Psoas muscle (tissue), 8 donors: ENCODE measurements at places on chromosomes 13 and 19.

- DNase-seq, result no peak
Measured at GRCh38 chr13:98909016-98909415, 68.8 kb downstream of the DOCK9 start.

DNA sequence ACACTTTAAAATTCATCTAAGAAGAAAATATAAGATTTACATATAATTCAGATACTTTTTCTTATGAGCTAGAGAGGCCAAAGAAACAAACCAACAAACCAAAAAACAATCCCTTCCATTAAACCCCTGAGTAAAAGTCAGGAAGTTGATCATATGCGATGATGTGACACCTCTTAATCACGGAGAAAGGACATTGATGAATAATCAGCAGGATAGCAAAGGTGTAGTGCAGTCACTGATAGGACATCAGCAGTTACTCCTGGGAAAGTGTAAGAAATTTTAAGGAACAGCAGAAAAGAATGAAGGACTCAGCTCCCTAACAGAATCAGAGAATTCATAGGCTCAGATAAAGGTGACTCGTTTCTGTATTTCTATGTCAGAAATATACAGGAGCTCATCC is 202.4 kb upstream of the EDNRB start:
- no peak for DNase-seq

DNA sequence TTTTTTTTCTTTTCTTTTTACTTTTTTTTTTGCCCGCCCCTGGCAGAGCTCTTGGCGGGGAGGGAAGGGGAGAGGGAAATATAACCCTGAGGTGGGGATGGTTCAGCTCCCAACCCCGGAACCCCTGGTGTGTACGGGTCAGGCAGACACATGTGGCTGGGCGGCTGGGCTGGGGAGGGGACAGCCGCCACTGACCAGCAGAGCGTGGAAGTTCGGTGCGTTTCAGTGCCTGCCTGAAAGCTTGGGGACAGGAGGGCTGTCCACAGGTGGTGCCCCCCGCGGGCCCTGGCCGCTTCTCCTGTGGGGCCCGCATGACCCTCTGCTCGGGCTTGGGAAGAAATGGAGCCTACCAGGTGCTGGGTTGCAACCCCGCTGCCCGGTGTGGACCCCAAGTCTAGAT is 5.2 kb upstream of the MYDGF start:
- no peak for DNase-seq

DNA sequence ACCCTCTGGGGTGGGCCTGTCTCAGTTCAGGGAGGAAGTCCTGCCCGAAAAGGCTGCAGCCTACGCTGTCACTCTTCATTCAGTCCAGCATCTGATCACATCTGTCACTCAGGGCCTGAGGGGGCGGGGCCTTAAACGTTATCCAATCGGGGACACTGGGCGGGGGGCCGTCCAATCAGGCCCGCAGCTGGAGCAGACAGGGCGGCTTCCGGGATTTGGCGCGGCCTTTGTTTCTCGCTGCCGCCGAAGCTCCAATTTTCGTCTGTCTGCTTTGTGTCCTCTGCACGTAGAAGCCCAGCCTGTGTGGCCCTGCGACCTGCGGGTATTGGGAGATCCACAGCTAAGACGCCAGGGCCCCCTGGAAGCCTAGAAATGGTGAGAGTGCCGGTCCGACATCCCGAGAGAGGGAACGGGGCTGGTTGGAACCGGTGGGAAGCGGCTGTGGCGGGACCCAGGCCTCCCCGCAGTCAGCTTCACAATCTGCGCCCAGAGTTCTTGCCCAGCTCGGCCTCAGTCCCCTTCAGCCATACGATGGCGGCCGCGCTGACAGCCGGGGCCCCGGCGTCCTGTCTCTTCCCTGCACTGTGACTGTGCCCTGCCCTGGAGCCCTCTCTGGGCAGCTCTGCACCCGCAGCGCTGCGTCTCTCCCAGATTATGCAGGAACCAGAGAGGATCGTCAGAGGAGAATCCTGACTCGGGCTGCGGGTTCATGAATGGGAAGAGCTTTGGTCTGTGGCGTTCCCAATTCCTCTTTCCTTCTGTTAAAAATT is at the start of gene ZNF730:
ZNF730 (plus strand) TSS at position 224 of the 770 bp plus-strand sequence; CDS start at position 373, 149 bp downstream.
- DNase-seq, result peak; percentile 71

DNA sequence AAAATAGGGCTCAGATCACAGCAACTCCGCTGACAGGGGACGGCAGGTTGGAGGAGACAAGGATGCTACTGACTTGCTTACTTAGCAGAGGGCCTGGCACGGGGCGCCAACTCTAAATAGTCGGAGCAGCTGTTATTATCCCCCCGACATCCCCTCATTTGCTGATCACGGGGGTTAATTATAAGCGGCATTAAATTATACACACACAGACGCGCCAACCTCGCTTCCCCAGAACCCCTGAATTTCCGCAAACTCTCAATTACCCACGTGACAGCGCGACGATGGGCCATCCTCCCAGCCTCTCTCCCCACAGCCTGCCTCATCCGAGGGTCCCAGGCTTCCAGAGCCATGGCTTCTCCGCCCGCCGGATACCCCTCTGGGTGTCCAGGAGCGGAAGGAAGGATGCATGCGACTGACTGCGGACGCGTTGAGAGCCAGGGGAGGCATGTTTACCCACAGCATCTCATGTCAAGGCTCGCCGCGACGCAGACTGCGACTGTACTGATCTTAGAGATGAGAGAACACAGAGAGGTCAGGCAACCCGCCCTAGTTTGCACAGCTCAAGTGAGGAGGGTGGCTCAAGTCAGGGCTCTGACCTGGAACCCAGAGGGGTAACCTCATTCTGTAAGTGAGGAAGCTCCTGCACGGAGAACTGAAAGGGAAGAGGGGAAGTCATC is 5.7 kb downstream of the PTPRS start:
- no peak for DNase-seq

GRCh38 chr19:7965259-7965841 is 21.9 kb upstream of the TIMM44 start:
- DNase-seq, result no peak

DNA sequence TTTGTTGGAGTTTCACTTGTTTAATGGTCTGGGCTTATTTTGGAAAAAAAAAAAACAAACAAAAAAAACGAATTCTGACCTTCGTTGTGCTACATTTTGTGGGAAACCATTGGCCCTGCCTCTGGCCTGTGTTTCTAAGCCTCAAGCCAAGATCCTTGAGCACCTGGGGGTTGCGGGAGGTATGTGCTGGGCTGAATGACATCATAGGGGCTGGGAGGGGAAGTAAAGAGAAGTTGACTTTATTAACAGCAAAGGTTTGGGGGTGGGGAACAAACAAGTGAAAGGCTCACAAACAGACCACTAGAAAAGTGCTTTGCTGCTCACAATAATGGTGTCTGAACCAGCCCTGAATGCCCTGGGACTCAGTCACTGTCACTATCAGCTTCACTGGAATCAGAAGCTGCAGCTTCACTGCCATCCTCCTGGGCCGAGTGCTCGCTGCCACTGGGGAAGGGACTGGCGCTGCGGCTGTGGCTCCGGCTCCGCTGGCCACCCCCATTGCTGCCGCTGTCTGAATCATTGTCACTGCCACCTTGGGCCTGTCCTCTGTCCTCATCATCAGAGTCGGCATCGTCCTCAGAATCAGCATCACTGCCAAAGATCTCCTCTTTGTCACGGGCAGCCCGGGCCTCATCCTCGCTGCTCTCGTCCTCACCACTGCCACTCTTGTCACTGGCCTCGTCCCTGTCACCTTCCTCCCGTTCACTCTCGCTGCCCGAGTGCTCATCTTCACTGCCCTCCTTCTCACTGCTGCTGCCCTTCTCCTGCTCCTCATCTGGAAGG is 5.1 kb downstream of the PAF1 start:
- DNase-seq, result no peak

GRCh38 chr19:1252221-1252820 is 3.9 kb downstream of the MIDN start:
- peak; percentile 96 for DNase-seq

GRCh38 chr13:46359714-46360113 is 27.3 kb downstream of the RUBCNL start:
- DNase-seq, result no peak

- peak; percentile 80 for DNase-seq
Measured at GRCh38 chr19:12668932-12669269, 2.3 kb downstream of the WDR83 start.

DNA sequence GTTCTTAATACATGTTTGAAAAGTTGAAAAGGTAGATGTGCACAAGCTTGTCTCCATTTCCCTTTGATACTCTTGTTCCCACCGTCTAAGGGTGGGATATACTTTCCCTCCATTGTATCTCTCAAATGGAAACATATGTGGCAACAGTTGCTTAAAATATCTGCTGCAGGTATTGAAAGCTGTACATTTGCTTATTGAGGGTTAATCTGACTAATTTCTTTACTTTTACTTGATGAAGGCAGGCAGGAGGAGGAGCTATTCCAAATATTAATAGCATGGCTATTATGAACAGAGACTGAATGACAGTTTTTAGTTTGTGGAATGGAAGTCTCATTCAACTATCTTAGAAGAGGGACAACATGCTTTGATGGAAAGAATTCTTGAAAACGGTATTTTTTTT is 103.8 kb downstream of the SLC10A2 start:
- DNase-seq, result no peak
